ENCODE measurements at places on chromosomes 11 and 22.

DNA sequence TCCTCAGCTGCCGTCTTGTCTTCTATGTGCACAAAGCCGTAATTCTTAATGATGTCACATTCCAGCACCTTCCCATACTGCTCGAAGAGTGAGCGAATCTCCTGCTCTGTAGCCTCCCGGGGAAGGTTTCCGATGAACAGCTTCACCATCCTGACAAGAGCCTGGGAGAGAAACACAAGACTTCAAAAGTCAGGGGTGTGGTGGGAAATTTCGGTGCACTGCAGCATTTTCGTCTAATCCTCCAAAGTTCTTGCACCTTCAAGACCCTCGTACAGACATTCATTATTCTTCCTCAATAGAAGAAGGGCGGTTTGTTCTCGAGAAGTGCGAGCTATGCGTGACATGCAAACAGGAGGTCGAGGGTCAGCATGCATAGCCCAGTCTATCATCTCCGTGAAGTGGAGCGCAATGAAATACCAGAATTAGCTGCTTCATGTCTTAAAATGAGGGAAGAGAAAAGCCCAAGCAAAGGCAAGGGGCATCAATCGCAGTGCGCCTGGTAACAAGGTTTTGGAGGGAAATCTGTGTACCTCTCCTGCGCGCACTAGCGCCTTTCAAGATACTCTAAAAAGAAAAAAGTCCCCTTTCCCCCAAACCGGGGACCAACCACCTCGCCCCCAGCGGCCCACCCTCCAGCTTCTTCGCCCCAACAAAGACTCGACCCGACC lies 622 bp downstream of the RBM4B start:
- DNase-seq, result no peak

GRCh38 chr11:107956543-107956942 lies 28.3 kb downstream of the RAB39A start:
- no peak for DNase-seq

GRCh38 chr22:39306456-39307361 lies 12.7 kb downstream of the RPL3 start:
- DNase-seq, result no peak

DNA sequence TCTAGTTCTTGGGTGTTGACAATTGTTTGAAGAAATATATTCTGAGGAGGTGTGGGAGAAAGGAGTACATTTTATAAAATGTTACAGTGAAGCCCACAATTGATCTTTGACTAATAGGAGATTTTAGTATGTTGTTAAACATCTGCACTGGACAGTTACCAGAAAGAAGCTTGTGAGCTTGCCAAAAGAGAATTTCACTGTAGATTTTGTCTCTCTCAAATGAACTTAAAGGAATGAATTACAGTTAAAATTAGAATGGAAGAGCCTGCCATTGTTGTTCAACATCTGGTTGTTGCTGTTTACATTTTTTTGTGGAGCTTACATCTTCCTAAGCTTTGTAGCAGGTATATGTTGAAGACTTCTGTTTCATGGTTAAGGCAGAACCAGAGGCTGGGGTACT lies 620.5 kb upstream of the CCDC179 start:
- DNase-seq, result no peak
